ENCODE measurements at places on chromosomes 1 and 21.

- no peak for DNase-seq
Measured at GRCh38 chr1:232486454-232487207, 143.3 kb downstream of the SIPA1L2 start.

- DNase-seq = no peak
Measured at GRCh38 chr1:222240536-222241181, 307.2 kb downstream of the HHIPL2 start.

GRCh38 chr1:233019778-233020325 lies 69.4 kb downstream of the NTPCR start:
- no peak for DNase-seq

DNA sequence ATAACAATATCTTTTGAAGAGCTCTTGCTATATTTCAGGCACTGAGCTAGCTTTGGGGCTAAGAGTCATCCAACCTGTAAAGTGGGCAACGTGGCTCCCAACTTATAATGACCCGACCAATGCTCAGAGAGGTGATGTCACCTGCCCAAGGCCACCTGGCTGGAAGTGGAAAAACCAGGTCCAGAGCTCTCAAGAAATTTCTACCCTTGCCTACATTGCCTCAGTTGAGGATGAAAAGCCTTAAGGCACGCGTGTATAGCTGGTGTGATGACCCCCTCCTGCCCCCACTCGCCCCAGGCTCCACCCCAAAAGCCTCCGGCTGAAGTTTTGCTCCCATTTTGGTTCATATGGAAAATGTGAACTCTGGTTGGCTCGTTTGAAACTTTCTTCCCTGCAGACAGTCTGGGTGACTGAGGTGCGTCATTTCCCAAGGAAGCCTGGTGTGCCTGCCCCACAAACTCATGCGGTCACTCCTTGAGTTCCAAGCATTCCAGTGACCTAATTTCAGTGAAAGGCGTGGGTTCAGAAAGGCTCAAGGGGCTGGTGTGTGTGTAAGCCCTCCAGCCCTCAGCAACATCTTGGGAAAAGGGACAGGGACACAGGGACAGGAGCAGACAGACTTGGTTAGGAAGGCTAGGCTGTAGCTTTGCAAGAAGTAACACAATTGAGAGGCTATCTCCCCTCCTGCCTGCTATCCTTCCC lies 20.5 kb downstream of the HTR1D start:
- no peak for DNase-seq

- DNase-seq = no peak
Measured at GRCh38 chr1:98196012-98196411, 275.2 kb upstream of the DPYD start.
